ENCODE measurements at places on chromosomes 1 and 21.
A peak's percentile ranks its signal among the peaks of the same experiment; 100 is the strongest.

DNA sequence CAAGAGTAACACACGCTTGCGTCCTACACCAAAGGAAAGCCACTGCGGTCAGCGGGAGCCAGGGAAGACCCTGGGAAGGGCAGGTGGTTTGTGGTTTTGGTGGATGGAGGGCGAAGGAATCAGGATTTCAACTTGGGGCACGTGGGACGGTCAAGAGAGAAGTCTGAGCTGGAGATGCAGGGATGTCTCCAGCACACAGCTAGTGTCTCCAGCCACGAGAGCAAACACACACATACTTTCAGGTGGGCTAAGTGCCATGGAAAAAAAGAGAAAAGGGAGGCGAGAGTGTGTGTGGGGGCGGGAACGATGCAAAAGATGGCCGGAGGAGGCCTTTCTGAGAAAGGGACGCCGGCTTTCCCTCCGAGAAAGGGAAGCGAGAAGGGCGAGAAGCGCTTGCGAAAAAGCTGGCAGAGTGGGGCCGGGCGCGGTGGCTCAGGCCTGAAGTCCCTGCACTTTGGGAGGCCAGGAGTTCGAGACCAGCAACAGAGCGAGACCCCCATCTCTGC, 1.4 kb upstream of the SRRM1 start:
- DNase-seq: no peak

- no peak for DNase-seq
These were observed 95.1 kb upstream of the WLS start for GRCh38 chr1:68327414-68327813.

GRCh38 chr1:228452194-228453021, 34.8 kb upstream of the RNF187 start:
- DNase-seq: no peak

DNA sequence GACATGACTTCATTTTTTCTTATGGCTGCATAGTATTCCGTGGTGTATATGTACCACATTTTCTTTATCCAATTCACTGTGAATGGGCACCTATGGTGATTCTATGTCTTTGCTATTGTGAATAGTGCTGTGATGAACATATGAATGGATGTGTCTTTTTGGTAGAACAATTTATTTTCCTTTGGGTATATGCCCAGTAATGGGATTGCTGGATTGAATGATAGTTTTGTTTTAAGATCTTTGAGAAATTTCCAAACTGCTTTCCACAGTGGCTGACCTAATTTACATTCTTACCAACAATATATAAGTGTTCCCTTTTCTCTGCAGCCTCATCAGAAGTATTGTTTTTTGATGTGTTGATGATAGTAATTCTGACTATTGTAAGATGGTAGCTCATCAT, 361.7 kb upstream of the SGIP1 start:
- DNase-seq: no peak

DNA sequence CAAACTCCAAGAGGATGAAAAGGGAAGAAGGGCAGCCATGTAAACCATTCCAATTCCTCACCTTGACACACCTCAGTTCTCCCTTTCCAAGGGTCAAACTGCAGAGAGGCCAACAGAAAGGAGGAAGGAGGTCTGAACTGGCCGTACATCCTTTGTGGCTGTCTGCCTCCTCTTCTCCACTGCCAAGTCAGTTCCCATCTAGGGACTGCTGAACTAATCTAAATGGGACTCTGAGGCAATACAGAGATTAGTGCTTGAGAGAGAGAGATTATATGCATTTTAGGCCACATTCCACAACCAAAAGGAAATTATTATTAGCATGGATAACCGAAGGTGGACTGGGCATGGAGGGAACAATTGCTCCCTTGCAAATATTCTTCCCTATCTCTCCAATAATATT, 2.7 kb downstream of the ARHGEF11 start:
- DNase-seq: no peak

- no peak for DNase-seq
These were observed 22.3 kb downstream of the APP start for GRCh38 chr21:26148071-26148839.

- peak; percentile 58 for DNase-seq
These were observed 66.0 kb downstream of the BCAR3 start for GRCh38 chr1:93615582-93616150.

GRCh38 chr21:45403133-45403824, 1.7 kb upstream of the COL18A1 start:
- no peak for DNase-seq

DNA sequence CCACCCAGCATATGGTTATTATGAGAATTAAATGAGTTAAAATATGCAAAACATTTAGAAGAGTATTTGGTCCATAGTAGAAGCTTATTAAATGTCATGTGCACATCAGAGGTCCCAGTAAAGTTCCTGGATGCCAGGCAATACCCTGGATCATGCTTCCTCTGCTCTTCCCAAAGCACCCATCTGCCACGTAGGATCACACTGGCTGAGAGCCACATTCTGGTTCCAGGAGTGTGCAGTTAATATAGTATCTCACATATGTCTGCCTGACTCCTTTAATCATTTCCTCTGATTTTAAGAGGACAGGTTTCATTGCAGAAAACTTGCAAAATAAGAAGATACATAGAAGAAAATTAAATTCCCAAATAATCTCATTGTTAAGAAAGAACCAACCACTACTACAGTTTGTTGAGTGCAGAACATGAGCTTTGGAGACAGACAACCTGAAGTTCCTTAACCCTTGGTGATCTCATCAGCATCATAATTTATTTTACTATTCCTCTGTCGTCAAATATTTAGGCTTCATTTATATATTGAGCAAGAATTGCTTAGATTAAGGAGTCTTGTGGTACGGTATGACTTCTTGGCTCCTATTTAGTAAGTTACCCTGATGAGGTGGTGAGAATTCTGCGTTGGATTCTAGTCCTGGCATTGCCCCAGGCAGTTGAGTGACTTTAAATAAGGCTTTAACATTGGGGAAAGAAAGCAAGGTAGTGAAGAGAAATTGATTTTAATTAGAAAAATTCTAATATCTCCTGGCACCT, 12.3 kb downstream of the SGIP1 start:
- no peak for DNase-seq

- no peak for DNase-seq
These were observed 32.3 kb downstream of the RRAGC start for GRCh38 chr1:38827318-38827717.

- DNase-seq: no peak
These were observed 179.9 kb downstream of the ADSS2 start for GRCh38 chr1:244271691-244272308.

- DNase-seq: no peak
These were observed 185.0 kb downstream of the CAMTA1 start for GRCh38 chr1:6970221-6970620.

- no peak for DNase-seq
These were observed 285.7 kb downstream of the PDE4B start for GRCh38 chr1:66078412-66078811.

DNA sequence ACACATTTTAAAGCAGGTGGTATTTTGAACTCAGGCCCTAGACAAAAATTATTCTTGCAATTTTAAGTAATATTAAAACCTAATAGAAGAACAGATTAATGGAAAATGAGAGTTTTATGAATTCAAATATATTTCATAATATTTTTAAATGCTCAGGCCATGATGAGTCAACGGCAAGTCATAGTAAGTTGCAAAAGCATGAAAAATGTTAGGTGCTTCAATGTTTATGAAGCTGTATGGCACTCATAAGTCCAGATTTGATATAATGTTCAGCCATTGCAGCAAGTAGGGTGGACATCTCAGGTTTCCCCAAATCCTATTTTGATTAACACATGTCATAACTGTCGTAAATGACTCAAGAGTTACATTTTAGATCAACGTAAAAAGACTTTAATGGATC, 112.6 kb downstream of the GRIK1 start:
- DNase-seq: no peak

- DNase-seq: no peak
These were observed 29.6 kb upstream of the AGL start for GRCh38 chr1:99820546-99820945.

- no peak for DNase-seq
These were observed 162.2 kb upstream of the KCNK2 start for GRCh38 chr1:214920337-214920736.

DNA sequence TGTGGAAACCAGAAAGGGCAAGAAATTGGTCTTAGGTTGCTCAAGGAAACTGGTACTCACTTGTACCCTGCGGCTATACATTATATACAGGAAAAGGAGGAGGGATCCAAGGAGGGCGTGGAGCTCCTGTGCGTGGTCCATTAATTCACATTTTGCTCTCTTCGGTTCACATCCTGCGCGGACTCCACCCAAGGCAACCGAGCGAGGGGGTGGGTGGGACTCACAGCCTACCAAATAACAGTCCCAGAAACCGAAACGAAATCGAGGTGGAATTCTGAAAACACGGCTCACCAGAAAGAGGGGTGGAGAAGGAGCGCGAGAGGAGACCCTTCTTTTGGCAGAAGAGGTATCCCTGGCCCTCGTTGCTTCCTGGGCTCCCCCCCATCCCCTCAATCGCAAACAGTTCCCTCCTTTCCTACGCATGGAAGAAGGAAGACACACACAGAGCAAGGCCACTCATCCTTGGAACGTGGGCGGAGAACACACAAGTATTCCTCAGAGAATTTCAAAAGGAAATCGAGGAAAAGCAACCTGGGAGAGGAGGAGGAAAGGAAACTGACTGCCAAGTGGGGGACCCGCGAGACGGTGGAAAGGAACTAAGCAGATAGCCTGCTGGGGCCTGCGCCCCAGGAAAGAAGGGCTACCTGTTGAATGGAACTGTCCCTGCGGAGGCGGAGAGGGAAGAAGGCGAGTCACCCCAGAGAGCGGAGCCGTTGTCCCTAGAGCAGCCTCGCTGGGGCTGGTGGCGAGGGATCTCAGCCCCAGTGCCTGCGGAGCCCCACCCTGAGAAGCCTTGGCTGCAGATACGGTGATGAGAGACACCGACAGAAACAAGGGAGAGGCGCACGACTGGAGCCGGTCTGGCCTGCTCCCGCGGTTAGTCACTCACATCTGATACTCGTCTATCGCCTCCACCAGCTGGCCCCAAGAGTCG, 705 bp downstream of the AIDA start:
- DNase-seq: peak; percentile 56

DNA sequence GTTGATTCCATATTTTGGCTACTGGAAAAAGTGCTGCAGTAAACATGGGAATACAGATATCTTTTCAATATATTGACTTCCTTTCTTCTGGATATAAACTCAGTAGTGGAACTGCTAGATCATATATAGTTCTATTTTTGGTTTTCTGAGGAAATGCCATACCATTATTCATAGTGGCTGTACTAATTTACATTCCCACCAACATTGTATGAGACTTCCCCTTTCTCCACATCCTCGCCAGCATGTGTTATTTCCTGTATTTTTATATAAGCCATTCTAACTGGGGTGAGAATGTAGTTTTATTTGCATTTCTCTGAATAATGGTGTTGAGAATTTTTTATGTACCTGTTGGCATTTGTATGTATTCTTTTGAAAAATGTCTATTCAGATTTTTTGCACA, 385.2 kb downstream of the NUF2 start:
- no peak for DNase-seq

DNA sequence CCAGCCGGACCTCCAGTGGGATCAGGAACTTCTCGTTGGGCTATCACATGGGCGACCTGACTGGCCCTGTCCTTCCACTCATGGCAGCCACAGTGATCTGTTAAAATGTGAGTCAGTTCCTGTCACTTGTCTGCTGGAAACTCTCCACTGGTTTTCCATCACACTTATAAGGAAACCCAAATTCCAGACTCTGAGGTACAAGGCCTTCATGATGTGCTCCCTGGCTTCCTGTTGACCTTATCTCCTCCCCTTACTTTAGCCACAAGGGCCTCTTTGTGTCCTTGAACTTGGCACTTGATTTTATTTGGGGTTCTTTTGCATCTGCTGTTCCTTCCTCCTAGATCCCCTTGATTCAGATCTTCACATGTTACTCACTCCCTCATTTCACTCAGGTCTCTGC, 96.8 kb downstream of the TENT5C start:
- DNase-seq: no peak

DNA sequence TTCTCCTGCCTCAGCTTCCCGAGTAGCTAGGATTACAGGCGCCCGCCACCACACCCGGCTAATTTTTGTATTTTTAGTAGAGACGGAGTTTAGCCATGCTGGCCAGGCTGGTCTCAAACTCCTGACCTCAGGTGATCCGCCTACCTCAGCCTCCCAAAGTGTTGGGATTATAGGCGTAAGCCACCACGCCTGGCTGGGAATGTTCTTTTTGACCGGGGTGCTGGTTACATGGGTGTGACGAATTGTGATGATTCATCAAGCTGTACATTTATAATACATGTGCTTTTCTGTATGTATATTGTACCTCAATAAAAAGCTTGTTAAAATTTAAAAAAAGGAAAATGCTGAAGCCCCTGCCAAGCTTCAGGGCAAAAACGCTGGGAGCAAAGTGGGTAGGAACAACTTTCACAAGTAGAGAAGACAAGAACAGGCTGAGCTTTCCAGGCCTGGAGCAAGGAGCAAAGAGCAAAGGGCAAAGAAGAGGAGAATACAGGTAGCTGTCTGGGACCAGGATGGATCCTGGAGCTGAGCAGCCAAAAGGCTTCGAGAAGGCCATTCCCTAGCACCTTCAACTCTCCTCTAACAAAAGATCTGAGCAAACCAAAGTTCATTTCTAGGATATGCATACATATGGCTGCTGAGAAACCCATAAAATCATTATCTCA, 20.5 kb upstream of the YRDC start:
- no peak for DNase-seq

DNA sequence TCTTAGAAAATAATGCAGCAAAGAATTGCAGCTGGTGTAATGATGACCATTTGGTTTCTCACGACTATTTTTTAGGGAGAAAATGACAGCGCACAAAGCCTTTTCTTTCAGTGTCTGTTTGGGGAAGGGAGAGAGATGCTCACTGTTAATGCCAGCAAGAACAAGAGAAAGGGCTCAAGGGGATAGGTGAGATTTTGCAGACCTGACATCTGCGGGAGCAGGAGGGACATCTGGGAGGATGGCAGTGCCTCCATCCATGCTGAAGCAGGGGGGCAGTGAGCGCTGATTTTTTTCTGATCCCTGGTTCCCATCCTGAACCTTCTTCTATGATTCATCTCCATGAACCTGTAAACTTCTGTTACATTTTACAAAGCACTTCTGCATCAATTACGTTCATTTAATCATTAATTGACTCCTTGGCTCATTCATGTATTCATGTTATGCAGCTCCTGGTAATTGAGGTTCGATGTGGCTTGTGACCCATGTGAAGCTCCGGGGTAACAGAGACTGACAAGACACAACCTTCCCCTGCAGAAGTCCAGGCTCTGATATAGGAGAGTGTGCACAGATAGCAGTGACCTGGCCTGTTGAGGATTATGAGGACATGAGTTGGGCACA, 595.3 kb downstream of the PTPRU start:
- no peak for DNase-seq

DNA sequence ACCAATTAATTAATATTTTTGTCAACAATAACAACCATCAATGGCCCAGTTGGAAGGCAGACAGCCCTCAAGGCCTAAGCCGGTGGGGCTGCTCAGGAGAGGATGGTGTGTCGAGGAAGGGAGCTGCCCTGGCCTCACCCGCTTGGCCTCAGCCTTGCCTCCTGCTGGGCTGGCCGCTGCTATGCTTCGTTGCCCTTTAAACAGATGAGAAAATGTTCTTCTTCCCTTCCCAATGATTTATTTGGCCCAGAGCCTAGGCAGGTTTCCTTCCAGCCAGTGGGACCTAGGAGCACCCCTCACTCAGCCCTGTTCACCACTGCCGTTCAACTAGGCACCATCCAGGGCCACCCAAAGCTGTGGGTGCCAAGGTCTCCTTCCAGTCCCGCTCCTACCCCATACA, 3.1 kb upstream of the ADGRB2 start:
- DNase-seq: no peak
